Pancreas (tissue), 10 donors: ENCODE measurements at places on chromosomes 2 and 18. TPM values are rescaled to one million over a fixed set of nuclear protein-coding genes. Genes with fewer than 3 reads are reported as not detected.

DNA sequence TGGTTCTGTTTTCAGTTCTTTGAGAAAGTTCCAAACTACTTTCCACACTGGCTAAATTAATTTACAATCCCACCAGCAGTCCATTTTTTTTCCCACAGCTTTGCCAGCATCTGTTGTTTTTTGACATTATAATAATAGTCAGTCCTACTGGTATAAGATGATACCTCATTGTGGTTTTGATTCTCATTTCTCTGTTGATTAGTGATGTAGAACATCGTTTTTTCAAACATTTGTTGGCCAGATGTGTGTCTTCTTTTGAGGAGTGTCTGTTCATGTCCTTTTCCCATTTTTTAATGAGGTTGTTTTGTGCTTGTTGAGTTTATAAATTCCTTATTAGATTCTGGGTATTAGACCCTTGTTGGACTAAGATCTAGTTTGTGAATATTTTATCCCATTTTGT lies 376.8 kb upstream of the NT5C1B start:
- no peaks in the 10 kb centered on the region for H3K27me3 ChIP-seq
- no peak for DNase-seq
- peaks cover 3% of the 10 kb centered on the region for H3K4me1 ChIP-seq
- H3K27ac ChIP-seq = no peak overlapping the region
- H3K4me3 ChIP-seq = no peak overlapping the region

Gene DTNA
- total RNA-seq = 26.7 TPM

Gene RFTN2
- total RNA-seq = 2.1 TPM

GRCh38 chr18:3703732-3704176 lies 253.8 kb downstream of the TGIF1 start:
- H3K36me3 ChIP-seq = no peaks in the 10 kb centered on the region
- peak; percentile 45 for DNase-seq
- no peaks in the 10 kb centered on the region for H3K27me3 ChIP-seq
- H3K27ac ChIP-seq = no peak overlapping the region

- H3K36me3 ChIP-seq = no peaks in the 10 kb centered on the region
- no peak overlapping the region for H3K4me3 ChIP-seq
- H3K27ac ChIP-seq = no peak overlapping the region
- no peak for DNase-seq
Observed at GRCh38 chr2:5697562-5697961, 5.4 kb downstream of the SOX11 start.

Gene CFC1
- total RNA-seq = 13.3 TPM

GRCh38 chr2:11903085-11903606 lies 156.7 kb downstream of the LPIN1 start:
- no peaks in the 10 kb centered on the region for H3K4me1 ChIP-seq
- DNase-seq = no peak
- no peak overlapping the region for H3K4me3 ChIP-seq
- no peaks in the 10 kb centered on the region for H3K36me3 ChIP-seq
- H3K27me3 ChIP-seq = no peaks in the 10 kb centered on the region

DNA sequence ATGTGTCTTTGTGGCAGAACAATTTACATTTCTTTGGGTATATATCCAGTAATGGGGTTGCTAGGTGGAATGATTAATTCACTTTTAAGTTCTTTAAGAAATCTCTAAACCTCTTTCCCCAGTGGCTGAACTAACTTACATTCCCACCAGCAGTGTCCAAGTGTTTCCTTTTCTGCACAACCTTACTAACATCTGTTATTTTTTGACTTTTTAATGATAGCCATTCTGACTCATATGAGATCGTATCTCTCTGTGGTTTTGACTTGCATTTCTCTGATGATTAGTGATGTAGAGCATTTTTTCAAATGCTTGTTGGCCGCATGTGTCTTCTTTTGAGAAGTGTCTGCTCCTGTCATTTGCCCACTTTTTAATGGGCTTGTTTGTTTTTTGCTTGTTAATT lies 43.1 kb upstream of the PTH2R start:
- H3K4me3 ChIP-seq = no peak overlapping the region
- H3K27me3 ChIP-seq = no peaks in the 10 kb centered on the region
- H3K27ac ChIP-seq = no peak overlapping the region

DNA sequence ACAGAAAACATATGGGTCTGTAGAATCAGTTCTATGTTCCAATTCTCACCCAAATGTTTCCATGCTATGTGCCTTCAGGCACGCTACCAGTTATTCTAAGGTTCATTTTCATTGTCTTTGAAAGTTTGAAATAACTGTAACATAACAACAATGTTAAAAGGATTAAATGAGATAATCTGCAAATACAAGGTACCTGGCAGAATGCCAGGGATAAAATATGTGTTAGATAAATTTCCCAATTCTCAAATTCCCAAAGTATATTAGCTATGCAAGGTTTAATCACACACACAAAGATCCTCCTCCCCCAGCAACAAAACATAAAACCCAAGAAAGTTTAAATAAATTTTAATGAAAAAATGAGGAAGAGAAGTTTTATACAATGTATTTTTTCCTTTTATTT lies 261.2 kb downstream of the LRP1B start:
- H3K4me3 ChIP-seq = no peak overlapping the region
- no peaks in the 10 kb centered on the region for H3K36me3 ChIP-seq
- H3K27me3 ChIP-seq = no peaks in the 10 kb centered on the region
- H3K4me1 ChIP-seq = no peaks in the 10 kb centered on the region

- H3K4me3 ChIP-seq = no peak overlapping the region
- H3K27me3 ChIP-seq = no peaks in the 10 kb centered on the region
- no peaks in the 10 kb centered on the region for H3K4me1 ChIP-seq
- no peak overlapping the region for H3K27ac ChIP-seq
- no peaks in the 10 kb centered on the region for H3K36me3 ChIP-seq
- DNase-seq = no peak
Observed at GRCh38 chr18:73409242-73409641, 541.5 kb upstream of the NETO1 start.

- H3K4me3 ChIP-seq = no peak overlapping the region
- no peaks in the 10 kb centered on the region for H3K4me1 ChIP-seq
- H3K27me3 ChIP-seq = no peaks in the 10 kb centered on the region
Observed at GRCh38 chr2:215260097-215260677, 51.7 kb upstream of the ATIC start.

Gene CAPN14
- total RNA-seq = not detected

Gene IL18R1
- 0.67 TPM for total RNA-seq

Gene IL1A
- 0.18 TPM for total RNA-seq

Gene PID1
- 3.2 TPM for total RNA-seq

DNA sequence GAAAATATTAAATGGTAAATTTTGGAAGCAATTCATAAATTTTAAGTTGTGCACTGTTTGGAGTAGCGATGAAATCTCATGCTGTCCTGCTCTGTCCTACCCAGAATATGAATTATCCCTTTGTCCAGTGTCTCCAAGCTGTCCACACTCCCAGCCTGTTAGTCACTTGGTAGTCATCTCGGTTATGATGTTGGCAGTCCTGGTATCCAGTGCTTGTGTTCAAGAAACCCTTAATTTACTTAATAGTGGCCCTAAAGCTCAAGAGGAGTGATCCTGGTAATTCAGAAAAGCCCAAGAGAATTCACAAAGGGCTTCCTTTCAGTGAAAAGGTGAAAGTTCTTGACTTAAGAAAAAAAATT lies 71.8 kb upstream of the STAM2 start:
- no peaks in the 10 kb centered on the region for H3K4me1 ChIP-seq
- H3K36me3 ChIP-seq = no peaks in the 10 kb centered on the region
- no peak for DNase-seq
- H3K4me3 ChIP-seq = no peak overlapping the region
- no peak overlapping the region for H3K27ac ChIP-seq

DNA sequence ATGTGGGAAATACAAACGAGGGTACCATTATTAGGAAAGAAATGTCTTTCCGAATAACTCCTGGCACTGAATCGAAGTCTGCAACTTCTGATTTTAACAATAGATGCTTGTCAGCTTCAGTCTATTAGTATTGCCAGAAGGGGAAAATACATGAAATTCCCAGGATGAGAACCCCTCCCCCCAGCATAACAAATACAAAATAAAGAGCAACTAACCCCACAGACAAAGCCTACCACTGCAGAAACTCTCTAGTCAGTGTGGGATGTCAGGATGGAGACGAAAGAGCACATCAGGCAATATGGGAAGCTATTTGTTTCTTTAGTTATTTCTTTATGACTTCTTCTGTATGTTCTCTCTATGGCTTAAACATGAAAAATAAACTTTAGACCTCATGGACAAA lies 365.0 kb upstream of the CDH2 start:
- H3K27ac ChIP-seq = no peak overlapping the region
- DNase-seq = no peak
- no peaks in the 10 kb centered on the region for H3K36me3 ChIP-seq

Gene IL1R2
- 1.2 TPM for total RNA-seq

Gene HOXD4
- 0.23 TPM for total RNA-seq

Gene UGT1A4
- total RNA-seq = not detected

GRCh38 chr2:60806988-60807681 lies 51.1 kb downstream of the PAPOLG start:
- no peak overlapping the region for H3K27ac ChIP-seq
- H3K4me3 ChIP-seq = no peak overlapping the region

- H3K36me3 ChIP-seq = no peaks in the 10 kb centered on the region
- no peak overlapping the region for H3K27ac ChIP-seq
- no peak overlapping the region for H3K4me3 ChIP-seq
- no peaks in the 10 kb centered on the region for H3K4me1 ChIP-seq
Observed at GRCh38 chr2:14944562-14945346, 312.2 kb downstream of the LRATD1 start.

- DNase-seq = no peak
- H3K27me3 ChIP-seq = no peaks in the 10 kb centered on the region
- no peak overlapping the region for H3K27ac ChIP-seq
- H3K4me1 ChIP-seq = no peaks in the 10 kb centered on the region
Observed at GRCh38 chr2:15662579-15662978, 70.9 kb downstream of the DDX1 start.

GRCh38 chr2:186714611-186715010 lies 20.8 kb downstream of the FAM171B start:
- no peaks in the 10 kb centered on the region for H3K27me3 ChIP-seq
- H3K36me3 ChIP-seq = no peaks in the 10 kb centered on the region
- no peak overlapping the region for H3K27ac ChIP-seq
- no peaks in the 10 kb centered on the region for H3K4me1 ChIP-seq
- no peak for DNase-seq
- no peak overlapping the region for H3K4me3 ChIP-seq

DNA sequence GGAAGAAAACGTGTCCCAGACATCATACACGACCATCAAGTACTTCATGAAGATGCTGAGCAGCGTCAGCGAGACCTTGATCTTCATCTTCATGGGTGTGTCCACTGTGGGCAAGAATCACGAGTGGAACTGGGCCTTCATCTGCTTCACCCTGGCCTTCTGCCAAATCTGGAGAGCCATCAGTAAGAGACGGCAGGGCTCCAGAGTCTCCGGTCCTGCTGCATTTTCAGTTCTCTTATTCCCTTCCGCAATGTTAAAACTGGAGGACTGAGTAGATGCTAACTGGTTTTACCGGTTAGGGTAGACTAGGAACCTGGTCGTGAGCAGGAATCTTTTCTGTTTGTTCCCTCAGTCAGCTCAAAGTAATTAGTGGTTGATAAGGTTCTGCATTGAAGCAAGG lies 32.3 kb downstream of the SLC9A4 start:
- H3K27ac ChIP-seq = no peak overlapping the region
- H3K36me3 ChIP-seq = no peaks in the 10 kb centered on the region
- H3K27me3 ChIP-seq = no peaks in the 10 kb centered on the region
- no peak for DNase-seq
- no peaks in the 10 kb centered on the region for H3K4me1 ChIP-seq
- H3K4me3 ChIP-seq = no peak overlapping the region

GRCh38 chr18:72727776-72728175 lies 140.0 kb downstream of the NETO1 start:
- no peaks in the 10 kb centered on the region for H3K36me3 ChIP-seq
- no peaks in the 10 kb centered on the region for H3K27me3 ChIP-seq
- no peak overlapping the region for H3K27ac ChIP-seq

DNA sequence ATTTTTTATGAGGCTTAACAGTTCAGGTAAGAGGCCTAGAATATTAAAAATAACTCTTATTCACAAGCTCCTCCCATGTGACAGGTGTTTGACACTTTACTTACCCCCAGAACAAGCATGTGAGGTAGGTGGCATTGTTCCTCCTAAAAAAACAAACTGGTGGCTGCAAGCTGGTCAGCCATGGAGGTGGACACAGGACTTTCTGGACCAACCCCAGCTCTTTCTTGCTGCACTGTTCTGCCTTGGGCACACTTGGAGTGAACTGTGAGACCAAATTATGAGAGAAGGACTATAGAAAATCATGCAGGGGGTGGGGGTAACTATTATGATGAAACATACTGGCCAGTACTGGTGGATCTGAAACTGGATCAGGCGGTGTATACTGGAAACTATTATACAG lies 56.6 kb downstream of the PTPRM start:
- H3K36me3 ChIP-seq = no peaks in the 10 kb centered on the region
- no peak overlapping the region for H3K27ac ChIP-seq
- H3K4me3 ChIP-seq = no peak overlapping the region
- peaks cover 12% of the 10 kb centered on the region for H3K4me1 ChIP-seq
- H3K27me3 ChIP-seq = no peaks in the 10 kb centered on the region
- no peak for DNase-seq

Gene MAB21L4
- total RNA-seq = 0.70 TPM

- no peak overlapping the region for H3K27ac ChIP-seq
- no peak overlapping the region for H3K4me3 ChIP-seq
- DNase-seq = no peak
- no peaks in the 10 kb centered on the region for H3K27me3 ChIP-seq
- no peaks in the 10 kb centered on the region for H3K36me3 ChIP-seq
Observed at GRCh38 chr2:176582176-176582575, 312.9 kb downstream of the MTX2 start.

DNA sequence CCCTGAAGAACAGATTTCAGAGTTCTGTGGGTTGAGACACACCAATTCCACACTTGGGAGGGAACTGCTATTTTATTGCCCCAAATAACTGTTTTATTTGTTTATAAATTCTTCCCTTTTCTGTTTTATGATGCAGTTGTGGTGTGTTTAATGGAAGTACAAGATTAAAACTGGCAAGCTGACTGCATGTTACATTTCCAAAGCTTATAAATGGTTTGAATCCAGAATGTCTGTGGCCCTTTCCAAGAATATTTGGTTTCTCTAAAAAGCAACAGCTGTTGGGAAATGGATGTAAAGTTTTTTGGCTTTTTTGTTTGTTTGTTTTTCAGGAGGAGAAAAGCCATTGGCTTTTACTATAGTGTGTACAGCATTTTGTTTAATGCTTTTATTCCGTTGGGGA lies 234.5 kb downstream of the MTX2 start:
- no peak overlapping the region for H3K27ac ChIP-seq
- no peaks in the 10 kb centered on the region for H3K36me3 ChIP-seq
- H3K4me1 ChIP-seq = no peaks in the 10 kb centered on the region
- no peaks in the 10 kb centered on the region for H3K27me3 ChIP-seq
